Natural killer cell (primary cell): ENCODE measurements at places on chromosomes 7 and 10. TPM values are rescaled to one million over a fixed set of nuclear protein-coding genes. Genes with fewer than 3 reads are reported as not detected.

DNA sequence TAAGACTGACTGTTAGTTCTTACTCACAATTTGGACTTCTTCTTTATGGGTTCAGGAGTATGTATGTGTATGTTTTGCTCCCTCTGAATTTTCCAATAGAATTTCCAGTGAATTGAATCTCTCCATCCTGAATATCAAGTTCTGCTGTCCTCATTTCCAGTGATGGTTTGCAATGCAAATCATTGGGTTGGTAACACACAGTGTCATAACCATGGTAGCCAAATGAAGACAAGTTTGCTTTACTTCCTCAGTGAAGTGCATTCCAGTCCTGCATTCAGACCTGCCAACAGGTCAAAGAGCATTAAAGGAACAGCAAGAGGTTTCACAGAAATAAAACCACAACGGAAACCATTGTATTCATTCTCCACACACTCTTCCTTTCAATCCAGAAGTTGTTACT, 15.2 kb downstream of the ITPRID1 start:
- H3K4me1 ChIP-seq = no peaks in the 10 kb centered on the region
- no peak for DNase-seq
- H3K4me3 ChIP-seq = no peak overlapping the region
- H3K27me3 ChIP-seq = no peaks in the 10 kb centered on the region
- no peak overlapping the region for H3K27ac ChIP-seq

DNA sequence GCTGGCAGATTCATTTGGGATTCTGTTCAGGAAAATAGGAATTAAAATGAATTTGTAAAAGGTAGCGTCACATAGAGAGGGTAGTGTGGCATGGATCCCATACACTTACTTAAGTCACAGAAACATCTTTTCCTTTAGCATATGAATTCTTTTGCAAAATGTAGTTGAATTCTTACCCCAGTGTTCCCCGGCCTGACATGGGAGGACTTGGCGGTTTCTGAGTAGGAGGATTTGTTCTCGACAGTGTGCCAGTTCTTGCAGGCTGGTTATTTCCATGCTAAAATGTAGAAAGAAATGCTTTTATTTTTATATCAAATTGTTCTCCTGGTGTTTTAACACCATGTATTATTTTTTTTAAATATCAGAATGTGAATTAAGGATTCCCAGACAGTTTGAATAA, 72.6 kb downstream of the PDSS1 start:
- no peak overlapping the region for H3K27ac ChIP-seq
- no peak overlapping the region for H3K4me3 ChIP-seq
- H3K27me3 ChIP-seq = no peaks in the 10 kb centered on the region
- no peaks in the 10 kb centered on the region for H3K4me1 ChIP-seq

GRCh38 chr10:125634606-125635005, 48.4 kb downstream of the TEX36 start:
- no peak overlapping the region for H3K27ac ChIP-seq
- no peaks in the 10 kb centered on the region for H3K36me3 ChIP-seq
- H3K4me1 ChIP-seq = no peaks in the 10 kb centered on the region
- peaks cover 2% of the 10 kb centered on the region for H3K27me3 ChIP-seq
- no peak overlapping the region for H3K4me3 ChIP-seq

Gene LRRTM3
- total RNA-seq = not detected

- H3K27ac ChIP-seq = no peak overlapping the region
- DNase-seq = no peak
- no peaks in the 10 kb centered on the region for H3K27me3 ChIP-seq
- no peaks in the 10 kb centered on the region for H3K4me1 ChIP-seq
Measured at GRCh38 chr7:112022128-112022527, 184.1 kb downstream of the DOCK4 start.

Gene ZPBP
- total RNA-seq = not detected

- H3K36me3 ChIP-seq = no peaks in the 10 kb centered on the region
- no peak overlapping the region for H3K27ac ChIP-seq
- H3K4me3 ChIP-seq = no peak overlapping the region
- H3K27me3 ChIP-seq = no peaks in the 10 kb centered on the region
- no peaks in the 10 kb centered on the region for H3K4me1 ChIP-seq
Measured at GRCh38 chr7:55133630-55134358, 115.0 kb downstream of the EGFR start.

Gene SUV39H2
- total RNA-seq = 5.2 TPM

- no peak for DNase-seq
- H3K4me1 ChIP-seq = no peaks in the 10 kb centered on the region
- H3K4me3 ChIP-seq = no peak overlapping the region
- H3K36me3 ChIP-seq = no peaks in the 10 kb centered on the region
Measured at GRCh38 chr7:1324028-1324900, 91.6 kb downstream of the UNCX start.

GRCh38 chr10:77279207-77279606, 358.4 kb downstream of the KCNMA1 start:
- DNase-seq = no peak
- H3K4me1 ChIP-seq = peaks cover 16% of the 10 kb centered on the region
- H3K4me3 ChIP-seq = no peak overlapping the region
- no peak overlapping the region for H3K27ac ChIP-seq
- no peaks in the 10 kb centered on the region for H3K36me3 ChIP-seq
- peaks cover 3% of the 10 kb centered on the region for H3K27me3 ChIP-seq

Gene MTERF1
- total RNA-seq = 15.7 TPM

Gene OR2A12
- not detected for total RNA-seq

Gene MYO3A
- not detected for total RNA-seq

DNA sequence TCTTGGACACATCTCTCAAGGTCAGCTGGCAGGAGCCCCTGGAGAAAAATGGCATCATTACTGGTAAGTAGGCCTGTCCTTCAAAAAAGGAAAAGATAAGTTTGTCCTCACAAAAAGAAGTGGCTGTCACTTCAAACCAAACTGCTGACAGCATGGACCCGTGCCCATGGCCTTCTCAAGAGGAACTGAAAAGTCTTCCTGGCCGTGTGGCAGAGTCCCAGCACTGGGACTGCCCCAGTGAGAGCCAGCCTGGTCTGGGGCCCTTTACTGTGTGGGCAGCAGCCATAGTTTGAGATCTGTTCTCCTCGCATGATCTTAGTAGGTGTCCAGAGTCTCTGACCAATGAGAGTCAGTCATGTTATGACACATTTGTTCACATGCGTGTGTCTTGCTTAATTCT, 614.2 kb upstream of the FOXK1 start:
- H3K27me3 ChIP-seq = peaks cover 3% of the 10 kb centered on the region
- no peak overlapping the region for H3K4me3 ChIP-seq
- no peak overlapping the region for H3K27ac ChIP-seq
- no peak for DNase-seq
- H3K4me1 ChIP-seq = no peaks in the 10 kb centered on the region
